Femur (tissue), 1 donor: ENCODE measurements at places on chromosomes 1 and 21.

DNA sequence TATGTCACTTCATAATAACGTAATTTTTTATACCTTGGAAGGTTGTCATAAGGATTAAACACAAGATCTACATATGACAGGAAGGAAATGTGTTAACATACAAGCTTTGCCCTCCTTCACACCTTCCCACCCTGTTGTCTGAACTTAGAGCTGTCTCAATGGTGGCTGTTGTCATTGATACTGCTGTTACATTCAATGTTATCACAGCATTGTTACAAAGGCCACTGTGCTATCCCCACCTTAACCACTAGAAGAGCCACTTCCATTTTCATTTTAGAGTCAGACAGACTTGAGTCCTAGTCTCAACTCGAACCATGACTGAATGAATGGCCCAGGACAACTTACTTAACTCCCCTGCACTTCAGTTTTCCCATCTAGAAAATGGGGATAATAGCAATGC lies 31.2 kb downstream of the TAS1R2 start:
- no peak for DNase-seq

- DNase-seq, result no peak
Observed at GRCh38 chr1:172390683-172391551, 29.6 kb upstream of the C1orf105 start.

- peak; percentile 36 for DNase-seq
Observed at GRCh38 chr1:192951691-192952460, 107.3 kb downstream of the UCHL5 start.

DNA sequence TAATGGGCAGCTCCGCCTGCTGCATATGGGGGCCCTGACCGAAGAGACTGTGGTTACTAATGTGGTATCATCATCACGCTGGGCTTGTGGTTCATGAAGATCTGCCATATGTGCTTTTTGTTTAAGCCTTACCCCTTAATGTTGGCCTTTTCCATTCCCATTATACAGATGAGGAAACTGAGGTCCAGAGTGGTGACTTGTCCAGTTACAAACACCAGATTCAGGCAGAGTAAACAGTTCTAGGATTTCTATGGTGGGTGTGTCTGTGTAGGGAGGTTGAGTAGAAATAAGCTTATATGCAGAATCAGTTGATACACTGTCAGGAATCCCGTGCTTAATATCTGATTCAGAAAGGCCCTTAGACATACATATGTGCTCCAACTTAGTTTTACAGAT lies 691 bp downstream of the UTP11 start:
- DNase-seq, result no peak

DNA sequence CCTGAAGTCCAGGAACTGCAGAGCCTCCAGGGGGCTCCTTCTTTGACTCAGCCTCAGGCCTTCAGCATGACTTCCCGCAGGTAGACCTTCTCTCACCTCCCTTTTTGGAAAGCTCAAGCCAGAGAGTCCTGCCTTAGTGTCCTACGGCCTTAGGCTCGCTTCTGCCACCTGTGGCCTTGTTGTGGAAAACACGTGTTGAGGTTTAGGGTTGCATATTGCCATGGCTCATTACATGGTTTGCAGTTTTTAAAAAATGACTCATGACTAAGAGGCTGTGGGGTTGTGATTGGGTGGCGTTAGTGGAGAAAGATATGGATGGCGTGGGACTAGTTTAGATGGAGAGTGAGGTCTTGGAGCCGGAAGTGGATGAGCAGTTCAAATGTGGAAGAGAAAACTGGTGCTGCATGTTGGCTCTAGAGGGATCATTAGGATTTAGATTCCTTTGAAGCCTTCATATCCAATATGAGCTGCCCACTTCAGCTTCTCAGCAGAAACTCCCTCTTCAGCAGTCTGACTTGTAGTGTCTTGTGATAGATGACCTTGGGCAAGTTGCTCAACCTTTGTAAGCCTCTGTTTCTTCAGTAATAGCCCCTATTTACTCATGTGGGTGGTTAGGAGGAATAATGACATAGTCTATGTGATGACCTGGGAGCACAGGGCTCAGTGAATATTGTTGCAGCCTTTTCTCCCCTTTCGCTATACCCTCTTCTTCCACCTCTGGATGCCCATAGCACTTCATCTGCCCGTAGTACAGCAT lies 6.5 kb upstream of the FGGY start:
- DNase-seq, result no peak

GRCh38 chr1:177255411-177255810 lies 84.7 kb downstream of the BRINP2 start:
- no peak for DNase-seq

- no peak for DNase-seq
Observed at GRCh38 chr1:8571200-8571984, 246.0 kb downstream of the RERE start.

DNA sequence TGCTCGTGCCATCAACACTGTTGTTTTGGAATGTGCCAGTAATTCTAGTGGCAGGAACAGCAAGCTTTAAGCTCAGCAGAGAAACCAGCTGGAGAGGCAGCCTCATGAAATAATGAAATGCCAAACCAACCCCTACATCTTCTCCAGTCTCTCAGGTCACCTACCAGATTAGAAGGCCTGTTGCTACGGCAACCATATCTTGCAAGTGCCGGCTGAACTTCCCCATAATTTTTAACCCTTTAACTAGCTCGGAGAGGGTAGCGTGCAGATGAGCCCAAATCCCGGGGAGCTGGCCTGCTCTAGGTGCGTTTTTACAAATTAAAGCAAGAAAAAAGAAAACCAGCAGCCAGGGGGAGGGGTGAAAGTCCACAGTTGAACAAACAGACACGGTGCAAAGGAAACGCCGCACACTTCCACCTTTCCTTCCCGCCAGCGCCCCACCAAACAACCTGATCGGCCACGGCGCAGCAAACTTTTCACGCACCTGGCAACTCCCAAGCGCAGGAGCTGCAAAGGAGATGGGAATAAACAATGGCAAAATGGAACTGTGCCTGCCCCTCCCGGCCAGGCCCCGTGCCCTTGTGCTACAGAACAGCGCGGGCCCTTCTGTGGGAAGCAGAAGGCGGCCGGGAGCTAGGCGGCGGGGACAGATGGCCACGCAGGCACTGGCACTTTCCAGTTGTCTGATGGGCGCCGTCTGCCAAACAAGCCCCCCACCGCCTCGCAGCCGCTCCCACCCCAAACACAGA lies 50.1 kb downstream of the SSBP3 start:
- DNase-seq, result no peak

- DNase-seq, result no peak
Observed at GRCh38 chr1:212186427-212187207, 98.6 kb upstream of the PPP2R5A start.

- no peak for DNase-seq
Observed at GRCh38 chr1:3543076-3544039, 68.0 kb downstream of the MEGF6 start.

- DNase-seq, result no peak
Observed at GRCh38 chr1:109621379-109622136, 1.9 kb downstream of the AMPD2 start.

DNA sequence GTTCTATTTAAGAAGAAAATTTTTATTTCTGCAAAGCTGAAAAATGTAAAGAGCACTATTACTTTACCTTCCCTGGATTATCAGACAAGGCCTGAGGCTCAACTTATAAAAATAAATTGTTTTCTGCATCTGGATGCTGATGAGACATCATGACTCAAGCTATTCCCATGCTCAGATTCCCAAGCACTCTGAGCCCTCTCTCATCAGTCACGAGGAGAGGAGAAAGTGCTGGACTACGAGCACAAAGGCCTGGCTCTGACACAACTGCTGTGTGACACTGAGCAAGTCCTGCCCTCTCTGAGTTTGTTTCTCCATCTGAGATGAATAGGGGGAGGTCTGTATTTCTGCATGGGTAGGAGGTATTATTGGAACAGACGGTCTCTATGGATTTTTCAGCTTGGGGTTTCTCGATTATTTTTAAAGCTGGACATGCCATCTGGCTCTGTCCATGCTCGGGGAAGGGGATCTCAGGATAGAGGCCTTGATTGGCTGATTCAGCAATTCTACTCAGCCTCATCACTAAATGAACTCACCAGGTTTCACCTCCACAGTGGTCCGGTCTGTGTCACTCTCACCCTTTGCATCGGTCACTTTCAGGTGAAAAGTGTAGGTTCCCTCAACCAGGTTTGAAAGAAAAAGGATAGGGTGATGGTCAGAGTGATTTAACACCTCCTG lies 107.7 kb downstream of the KIAA0319L start:
- no peak for DNase-seq

DNA sequence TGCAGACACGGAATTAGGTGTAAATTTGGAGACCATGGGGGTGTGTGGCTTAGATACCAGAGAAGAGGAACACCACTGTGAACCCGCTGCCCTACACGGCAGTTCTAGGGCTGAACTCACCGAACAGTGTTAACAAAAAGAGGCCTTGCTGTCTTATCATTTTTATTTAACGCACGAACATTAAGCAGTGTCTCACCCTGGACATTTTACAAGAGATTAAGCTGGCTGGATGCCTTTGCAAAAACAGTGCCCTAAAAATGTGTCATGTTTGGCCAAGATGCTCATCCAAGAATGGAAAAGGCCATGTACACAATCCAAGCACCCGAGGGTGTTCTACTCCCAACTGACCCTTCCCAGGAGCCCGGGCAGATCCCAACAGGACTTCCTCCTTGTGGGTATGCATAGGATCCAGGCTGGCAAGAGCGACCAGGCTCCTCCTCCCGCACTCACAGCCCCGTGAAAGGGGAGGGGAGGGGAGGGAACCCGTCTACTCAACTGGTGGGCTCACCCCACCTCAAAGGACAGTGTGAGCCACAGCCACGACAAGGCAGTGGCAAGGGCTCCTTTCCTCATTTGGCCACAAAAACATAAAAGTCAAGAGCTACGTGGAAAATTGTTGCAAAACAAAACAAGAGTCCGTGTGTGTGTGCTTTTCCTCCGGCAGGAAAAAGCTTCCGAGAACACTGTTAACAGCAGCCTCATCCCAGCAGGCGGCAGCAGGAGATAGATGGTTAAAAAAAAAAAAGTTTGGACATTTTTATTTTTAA lies 20.3 kb downstream of the C2CD2 start:
- no peak for DNase-seq

GRCh38 chr1:93616221-93616995 lies 65.2 kb downstream of the BCAR3 start:
- DNase-seq, result no peak

DNA sequence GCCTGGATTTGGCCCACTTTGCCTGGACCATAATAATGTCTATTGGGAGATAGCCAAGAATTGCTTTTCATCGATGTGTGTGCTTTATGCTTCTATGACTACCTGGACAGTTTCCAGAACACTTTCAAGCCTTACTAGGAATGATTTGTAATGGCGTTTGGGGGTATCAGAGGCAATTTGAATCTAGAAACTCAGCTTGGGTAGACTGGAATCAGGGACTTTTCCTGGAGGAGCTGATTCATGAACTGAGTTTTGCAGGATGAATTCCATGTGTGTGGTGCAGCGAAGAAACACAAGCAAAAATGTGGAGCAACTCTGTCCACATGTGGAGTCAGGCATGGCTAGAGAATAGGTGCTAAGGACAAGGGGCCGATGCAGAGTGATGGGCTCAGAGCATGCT lies 11.9 kb upstream of the TMEM61 start:
- no peak for DNase-seq

GRCh38 chr1:73637264-73637663 lies 560.7 kb downstream of the LRRIQ3 start:
- no peak for DNase-seq

DNA sequence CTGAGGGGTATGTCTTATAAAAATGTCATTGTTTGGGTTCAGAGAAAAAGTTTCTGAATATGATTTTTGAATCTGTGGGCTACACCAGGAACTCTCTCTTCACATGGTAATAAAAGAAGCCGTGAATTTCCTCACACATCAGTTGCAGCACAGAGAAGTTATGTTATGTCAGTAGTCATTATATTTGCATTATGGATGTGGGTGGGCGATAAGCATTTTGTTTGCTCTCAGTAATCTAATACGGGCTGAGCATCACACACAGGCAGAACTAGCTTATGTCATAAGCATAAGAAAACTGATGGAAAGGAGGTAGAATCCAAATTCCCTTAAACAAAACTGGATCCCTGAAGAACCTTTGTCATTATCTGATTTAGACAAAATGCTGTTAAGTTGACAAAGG lies 70.8 kb downstream of the PRDM2 start:
- DNase-seq, result no peak

GRCh38 chr1:7780976-7781375 lies 3.1 kb upstream of the PER3 start:
- DNase-seq, result no peak

GRCh38 chr1:153636312-153636711 lies 2.4 kb downstream of the CHTOP start:
- DNase-seq, result no peak

DNA sequence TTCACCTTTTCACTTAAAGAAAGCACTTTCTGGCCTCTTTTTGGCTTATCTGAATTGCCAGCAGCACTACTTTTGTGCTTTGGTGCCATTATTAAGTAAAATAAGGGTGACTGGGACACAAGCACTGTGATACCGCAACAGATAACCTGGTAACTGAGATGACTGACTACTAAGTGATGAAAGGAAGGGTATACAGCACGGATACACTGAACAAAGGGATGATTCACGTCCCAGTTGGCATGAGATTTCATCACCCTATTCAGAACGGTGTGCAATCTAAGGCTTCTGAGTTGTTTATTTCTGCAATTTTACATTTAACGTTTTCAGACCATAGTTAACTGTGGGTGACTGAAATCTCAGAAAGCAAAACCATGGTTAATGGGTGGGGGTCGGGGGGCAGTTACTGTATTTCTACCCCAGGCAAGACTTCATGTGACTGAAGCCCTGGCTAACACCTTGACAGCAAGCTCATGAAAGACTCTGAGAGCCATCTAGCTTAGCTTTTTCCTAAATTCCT lies 102.8 kb downstream of the CLIC6 start:
- no peak for DNase-seq

- DNase-seq, result no peak
Observed at GRCh38 chr1:185636848-185637247, 97.3 kb upstream of the HMCN1 start.

DNA sequence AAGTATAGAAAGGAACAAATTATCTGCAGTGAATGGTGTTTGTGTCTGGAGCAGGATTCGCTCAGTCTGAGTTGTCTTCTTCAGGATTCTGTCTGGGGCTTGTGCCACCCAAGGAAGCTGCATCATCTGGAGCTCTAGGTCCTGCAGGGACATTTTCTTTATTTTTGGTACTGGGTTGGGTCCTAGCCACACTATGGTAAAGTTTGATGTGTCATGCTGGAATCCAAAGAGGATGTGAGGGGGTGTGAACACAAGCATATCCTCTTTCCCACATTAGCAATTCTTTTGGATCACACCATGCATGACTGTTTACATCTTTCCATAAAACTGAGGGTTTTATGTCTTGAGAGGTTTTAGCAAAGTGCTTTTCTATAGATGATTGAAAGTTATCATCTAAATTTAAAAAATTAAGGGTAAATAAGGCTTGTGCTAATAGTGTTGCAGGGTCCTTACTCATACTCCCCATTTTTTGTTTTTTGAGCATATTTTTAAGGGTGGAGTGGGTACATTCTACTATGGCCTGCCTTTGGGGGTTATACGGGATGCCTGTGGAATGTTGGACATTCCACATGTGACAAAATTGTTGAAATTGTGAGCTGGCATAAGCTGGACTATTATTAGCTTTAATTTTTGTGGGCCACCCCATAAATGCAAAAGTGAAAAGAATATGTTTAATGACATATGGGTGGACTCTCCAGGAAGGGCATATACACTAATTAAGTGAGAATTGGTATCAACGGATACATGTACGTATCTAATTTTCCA lies 152.0 kb upstream of the HMCN1 start:
- DNase-seq, result no peak

GRCh38 chr1:47618830-47619229 lies 181.0 kb downstream of the FOXD2 start:
- no peak for DNase-seq
